ENCODE measurements at places on chromosomes 13 and 19.

DNA sequence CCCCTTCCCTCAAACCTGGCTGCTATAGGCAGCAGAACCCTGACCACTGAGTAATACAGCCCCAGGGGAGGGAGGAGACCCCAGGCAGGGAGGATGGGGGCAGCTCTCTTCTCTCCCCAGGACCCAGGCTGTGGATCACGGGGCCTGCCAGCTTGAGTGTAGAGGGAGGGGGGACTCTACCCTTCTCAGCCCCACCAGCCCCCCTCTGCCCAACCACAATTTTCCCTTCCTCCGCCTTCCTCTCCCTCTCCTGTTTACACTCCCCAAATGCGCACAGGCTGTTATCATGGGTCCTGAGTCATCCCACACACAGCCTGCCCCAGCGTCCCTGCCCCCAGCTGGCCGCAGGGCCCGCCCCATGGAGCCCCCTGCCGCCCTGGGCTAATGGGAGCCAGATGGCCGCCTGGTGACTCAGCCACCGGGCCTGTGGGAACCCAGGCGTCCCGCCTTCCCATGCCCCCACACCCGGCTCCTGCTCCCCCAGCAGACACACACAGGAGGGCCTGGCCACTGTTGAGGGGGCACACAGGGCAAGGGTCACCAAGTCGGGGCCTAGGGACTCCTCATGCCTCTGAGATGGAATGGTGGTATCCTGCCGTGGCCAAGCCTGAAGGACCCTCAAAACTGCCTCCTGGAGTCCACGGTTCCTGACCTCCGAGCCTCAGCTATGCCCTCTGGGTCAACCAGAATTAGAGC lies 13.6 kb downstream of the CCDC97 start:
- DNase-seq: no peak

- no peak for DNase-seq
Measured at GRCh38 chr13:101053301-101054093, 362.8 kb downstream of the NALCN start.

DNA sequence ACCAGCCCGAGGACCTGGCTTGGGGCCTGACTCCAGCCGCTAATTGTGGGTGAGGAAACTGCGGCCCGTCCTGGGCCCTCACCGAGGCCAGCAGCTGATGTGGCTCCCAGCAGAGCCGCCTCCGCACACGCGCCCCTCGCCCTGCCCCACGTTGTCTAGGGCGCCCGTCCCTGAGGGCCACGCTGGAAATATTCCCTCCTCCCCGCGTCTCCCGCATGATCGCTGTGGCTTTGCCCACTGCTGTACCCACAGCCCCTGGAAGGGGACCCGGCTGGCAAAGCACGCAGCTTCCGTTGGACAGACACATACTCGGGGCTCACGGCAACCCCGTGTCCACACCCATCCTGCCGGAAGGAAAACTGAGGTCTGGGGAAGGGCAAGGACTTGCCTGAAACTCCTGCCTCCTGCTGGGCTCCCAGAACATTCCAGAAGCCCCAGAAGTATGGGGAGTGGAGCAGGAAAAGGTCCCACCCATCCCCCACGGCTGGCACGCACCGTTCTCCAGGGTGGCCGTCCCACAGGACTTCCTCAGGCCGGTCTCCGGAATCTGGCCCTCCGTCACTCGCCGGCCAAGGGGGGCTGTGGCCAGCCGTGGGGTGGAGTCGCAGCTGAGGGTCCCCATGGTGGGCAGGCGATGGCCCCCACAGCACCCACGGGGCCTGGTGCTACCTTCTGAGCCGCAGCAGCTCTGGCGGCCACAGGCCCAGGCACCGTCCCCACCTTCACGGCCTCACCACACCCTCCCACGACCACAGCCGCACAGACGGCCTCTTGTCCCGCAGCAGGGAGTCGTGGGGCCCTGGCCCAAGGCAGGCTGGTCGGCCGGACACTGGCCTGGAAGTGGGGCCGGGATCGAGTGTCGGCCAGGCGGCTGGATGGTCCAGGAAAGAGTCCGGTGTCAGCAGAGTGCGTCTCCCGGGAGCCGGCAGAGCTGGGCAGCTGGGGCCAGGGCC lies 13.6 kb upstream of the SHC2 start:
- DNase-seq: no peak

DNA sequence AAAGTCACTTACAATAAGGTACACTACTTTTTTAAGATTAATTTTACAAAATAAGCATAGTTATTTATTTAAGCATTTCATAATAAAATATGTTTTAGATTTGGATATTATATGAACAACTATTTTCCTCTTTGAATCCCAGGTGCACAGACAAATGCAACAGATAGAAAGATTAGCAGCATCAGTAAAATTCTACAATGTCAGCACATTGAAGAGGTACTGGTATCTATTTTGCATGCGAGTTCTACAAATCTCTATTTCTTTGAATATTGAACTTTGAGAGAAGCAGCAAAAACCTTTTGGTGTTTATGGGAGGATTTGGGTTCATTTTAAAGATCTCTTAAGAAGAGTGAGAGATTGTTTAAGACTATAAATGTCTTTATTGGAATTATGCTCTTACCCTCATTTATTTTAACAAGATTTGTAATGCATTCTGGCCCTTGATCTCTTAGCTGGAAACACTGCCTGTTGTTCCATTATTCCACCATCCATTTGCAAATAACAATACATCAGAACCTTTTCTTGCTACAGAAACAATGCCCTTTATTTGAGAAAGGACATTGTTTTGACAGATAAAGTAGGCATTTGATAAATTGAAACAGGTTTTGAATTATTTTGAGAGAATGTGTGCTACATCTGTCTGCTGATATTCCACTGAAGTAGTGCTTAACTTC lies 558.8 kb upstream of the KLHL1 start:
- DNase-seq: no peak

DNA sequence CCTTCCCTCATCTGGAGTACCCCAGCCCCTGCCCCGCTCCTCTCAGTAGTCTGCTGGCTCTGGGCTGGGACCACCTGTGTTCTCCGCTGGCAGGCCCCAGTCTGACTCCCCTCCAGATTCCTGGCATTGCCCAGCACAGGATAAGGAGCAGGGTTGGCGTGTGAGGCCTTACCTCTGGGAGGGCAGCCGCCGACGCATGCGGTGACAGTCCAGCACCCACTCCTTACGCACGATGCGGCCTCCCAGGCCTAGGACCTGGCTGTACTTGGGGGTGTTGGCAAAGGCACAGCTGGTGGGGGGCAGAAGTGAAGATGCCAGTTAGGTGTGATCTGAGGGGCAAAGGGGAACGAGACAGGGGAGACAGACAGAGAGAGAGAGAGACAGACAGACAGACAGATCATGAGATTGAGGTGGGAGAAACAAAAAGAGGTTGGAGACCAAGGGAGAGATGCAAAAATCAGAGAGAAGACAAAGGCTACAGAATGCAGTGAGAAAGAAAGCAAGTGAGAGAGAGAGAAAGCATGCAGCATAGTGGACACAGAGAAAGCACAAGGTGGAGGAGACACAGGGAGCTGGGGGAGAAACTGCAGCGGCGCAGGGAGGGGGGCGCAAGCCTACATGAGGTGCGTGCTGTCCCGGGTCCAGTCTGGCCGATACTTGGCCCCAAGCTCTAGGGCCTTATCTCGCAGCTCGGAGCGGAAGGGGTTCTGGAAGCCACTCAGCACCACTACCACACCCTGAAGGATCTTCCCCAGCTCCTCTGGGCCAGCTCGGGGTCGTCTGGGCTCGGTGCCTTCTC lies 18.6 kb downstream of the ZNF575 start:
- no peak for DNase-seq

DNA sequence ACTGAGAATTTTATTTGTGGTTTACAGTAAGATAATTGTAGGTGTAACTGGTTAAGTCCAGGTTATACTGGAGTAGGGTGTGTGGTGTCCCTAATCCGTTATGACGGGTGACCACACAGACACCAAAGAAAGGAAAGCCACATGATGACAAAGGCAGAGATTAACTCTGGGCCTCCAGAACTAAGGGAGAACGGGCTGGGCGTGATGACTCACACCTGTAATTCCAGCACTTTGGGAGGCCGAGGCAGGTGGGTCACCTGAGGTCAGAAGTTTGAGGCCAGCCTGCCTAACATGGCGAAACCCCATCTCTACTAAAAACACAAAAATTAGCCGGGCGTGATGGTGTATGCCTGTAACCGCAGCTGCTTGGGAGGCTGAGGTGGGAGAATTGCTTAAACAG lies 10.2 kb upstream of the FUT2 start:
- DNase-seq: no peak

GRCh38 chr13:41384749-41385503 lies 72.4 kb upstream of the RGCC start:
- DNase-seq: no peak

GRCh38 chr13:74266861-74267260 lies 132.7 kb upstream of the KLF12 start:
- DNase-seq: no peak

- no peak for DNase-seq
Measured at GRCh38 chr19:57314146-57314545, 6.1 kb upstream of the ZNF543 start.

- DNase-seq: no peak
Measured at GRCh38 chr13:43874504-43875092, 4.9 kb downstream of the CCDC122 start.

- no peak for DNase-seq
Measured at GRCh38 chr19:1318678-1319471, 33.2 kb downstream of the EFNA2 start.

DNA sequence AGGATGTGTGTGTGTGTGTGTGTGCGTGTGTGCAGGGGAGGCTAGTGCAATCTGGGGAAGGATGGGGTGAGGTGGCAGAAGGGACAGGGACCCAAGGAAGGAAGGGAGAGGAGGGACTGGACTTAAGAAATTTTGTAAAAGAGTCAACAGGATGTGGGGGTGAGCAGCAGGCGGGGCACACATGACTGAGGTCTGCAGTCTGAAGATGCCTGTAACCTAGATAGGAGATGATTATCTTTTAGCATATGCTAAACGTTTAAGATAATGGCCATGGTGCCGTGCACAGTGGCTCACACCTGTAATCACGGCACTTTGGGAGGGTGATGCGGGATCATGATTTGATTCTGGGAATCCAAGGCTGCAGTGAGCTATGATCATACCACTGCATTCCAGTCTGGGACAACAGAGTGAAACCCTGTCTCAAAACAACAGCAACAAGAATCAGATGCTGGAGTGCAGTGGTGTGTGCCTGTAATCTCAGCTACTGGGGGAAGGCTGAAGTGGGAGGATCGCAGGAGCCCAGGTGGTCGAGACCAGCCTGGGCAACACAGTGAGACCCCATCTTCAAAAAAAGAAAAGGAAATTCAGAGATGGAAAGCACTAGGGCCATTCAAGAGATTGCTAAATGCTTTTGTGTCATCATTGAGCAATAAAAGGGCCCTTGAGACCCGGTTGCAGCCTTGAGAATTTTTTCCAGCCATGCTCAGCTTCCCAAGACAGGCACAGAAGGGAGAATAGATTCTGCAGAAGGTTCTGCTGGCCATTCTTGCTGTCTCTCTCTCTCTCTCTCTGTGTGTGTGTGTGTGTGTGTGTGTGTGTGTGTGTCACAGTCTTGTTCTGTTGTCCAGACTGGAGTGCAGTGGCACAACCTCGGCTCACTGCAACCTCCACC lies 3.8 kb upstream of the ZNF414 start:
- peak; percentile 45 for DNase-seq

DNA sequence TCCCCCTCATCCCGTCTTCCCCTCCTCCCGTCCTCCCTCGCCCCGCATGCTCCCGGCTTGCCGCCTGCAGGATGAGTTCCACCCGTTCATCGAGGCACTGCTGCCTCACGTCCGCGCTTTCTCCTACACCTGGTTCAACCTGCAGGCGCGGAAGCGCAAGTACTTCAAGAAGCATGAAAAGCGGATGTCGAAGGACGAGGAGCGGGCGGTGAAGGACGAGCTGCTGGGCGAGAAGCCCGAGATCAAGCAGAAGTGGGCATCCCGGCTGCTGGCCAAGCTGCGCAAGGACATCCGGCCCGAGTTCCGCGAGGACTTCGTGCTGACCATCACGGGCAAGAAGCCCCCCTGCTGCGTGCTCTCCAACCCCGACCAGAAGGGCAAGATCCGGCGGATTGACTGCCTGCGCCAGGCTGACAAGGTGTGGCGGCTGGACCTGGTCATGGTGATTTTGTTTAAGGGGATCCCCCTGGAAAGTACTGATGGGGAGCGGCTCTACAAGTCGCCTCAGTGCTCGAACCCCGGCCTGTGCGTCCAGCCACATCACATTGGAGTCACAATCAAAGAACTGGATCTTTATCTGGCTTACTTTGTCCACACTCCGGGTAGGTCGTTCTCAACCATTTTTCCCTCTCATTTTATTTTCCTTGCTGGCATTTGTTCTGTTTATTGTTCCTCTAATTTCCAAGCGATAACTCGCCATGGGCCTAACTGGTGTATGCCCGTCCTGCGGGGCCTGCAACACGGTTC lies 29.8 kb downstream of the NFIX start:
- no peak for DNase-seq

DNA sequence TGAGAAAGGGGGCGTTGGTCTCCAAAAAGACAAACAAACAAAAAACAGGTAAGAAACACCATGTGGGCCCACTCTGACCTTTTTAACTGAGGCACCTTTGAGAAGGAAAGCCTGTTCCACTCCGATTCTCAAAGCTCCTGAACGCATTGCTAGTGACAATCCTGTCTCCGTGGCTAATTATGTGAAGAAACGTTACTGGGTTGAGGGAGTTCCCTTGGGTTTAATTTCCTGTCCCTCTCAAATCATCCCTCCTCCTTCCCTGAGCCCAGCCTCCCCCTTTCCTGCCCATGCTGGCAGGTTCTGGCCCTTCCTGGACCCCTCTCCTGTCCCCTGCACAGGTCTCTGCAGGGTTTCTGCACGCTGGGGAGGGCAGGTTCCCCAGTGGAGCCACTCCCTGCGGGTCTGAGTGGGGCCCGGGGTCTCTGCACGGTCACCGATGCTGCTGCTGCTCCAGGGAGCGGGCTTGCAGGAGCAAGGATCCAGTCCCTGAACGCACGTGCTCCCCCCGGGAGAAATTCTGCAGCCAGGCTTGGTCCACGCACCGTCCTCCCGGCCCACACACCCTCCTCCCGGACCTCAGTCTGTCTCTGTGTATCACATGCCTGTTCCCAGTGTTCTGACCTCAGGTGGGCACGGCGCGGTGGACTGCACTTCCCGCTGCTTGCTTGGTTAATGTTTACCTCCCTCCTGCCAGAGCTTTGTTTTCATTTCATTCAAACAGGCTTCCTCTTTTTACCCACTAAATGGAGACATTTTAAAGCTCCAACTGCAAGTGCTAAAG lies 76.4 kb upstream of the MCF2L start:
- DNase-seq: no peak

- DNase-seq: no peak
Measured at GRCh38 chr13:112596235-112596634, 8.3 kb upstream of the TUBGCP3 start.

- DNase-seq: no peak
Measured at GRCh38 chr13:102768909-102769308, 4.7 kb downstream of the TEX30 start.

Data from T-helper 22 cell (primary cell).